ENCODE measurements at places on chromosomes 5 and 9. TPM values are rescaled to one million over a fixed set of nuclear protein-coding genes. Genes with fewer than 3 reads are reported as not detected.

- no peak for DNase-seq
These were observed 56.5 kb upstream of the ANGPTL2 start for GRCh38 chr9:127178686-127179632.

TLX3 gene
- total RNA-seq = not detected

CDHR2 gene
- total RNA-seq = under 0.01 TPM

EIF4EBP3 gene
- total RNA-seq = 0.37 TPM

RNF14 gene
- 75.7 TPM for total RNA-seq

CAST gene
- 204 TPM for total RNA-seq

DNA sequence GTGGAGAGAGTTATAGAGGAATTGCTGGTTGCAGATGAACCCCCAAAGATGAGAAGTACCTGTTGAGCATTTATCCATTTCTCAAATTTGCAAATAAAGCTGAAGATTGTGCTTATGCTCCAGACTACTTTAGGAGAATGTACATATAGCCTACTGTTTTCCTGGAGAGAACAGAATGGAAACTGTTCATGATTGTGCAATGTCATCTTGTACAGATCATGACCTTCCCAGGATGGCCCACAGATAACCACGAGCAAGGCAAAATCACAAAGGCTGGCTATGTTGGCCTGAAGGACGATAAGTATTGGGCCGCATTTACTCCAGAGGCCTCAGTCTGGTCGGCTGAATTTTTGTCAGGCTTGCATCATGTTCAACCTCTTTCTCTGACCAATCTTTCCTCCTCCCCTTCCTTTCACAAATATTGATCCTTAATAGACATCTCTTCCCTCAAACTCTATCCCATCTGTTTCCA is 28.5 kb upstream of the RICTOR start:
- DNase-seq = no peak

DNA sequence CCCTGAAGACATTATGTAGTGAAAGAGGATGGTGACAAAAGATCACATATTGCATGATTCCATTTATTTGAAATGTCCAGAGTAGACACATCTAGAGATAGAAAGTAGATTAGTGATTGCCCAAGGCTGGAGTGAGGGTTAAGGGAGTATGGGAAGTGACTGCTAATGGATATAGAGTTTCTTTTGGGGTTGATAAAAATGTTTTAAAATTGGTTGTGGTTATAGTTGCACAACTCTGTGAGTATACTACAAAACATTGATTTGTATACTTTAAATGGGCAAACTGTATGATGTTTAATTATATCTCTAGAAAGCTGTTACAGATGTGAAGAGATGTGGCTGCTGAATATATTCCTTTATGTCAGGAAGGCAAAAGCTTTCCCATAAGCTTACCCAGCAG is 202.8 kb downstream of the CCDC171 start:
- DNase-seq = no peak

DNA sequence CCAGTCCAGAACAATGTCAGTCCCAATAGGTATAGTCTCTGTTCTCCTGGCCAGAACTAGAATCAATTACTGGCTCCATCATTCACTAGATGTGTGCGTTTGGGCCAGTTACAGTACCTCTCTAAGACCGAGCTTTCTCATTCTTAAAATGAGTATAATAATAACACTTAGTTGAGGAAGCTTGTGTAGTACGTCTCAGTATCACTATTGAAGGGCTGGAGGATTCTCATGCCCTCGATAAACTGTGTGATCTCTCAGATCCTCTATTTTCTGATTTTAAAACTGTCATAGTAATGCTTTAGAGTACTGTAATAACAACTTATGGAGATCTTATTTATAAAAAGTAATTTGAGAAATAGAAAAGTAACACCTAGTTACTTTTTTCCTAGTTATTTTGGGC is 50.7 kb downstream of the CDKN2A start:
- DNase-seq = no peak

DNA sequence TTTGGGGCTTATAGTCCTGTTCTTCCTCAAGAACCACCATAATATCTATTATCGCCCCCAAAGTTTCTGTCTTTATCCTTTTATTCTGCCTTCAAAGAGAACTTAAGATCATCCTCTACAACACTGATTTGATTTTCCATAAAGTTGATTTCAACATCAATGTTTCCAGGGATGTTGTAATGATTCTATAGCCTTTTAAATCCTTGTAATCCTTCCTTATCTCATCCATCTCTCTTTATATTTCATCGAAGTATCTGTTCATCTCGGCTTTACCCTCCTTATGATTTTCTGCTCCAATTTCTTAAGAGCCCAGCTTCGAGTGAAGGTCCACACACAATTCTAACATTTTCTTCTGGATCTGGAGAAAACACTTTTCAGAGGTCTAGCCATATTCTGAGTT is 218.4 kb downstream of the CDK5RAP2 start:
- DNase-seq = no peak

MYORG gene
- 8.0 TPM for total RNA-seq

NCBP1 gene
- 53.7 TPM for total RNA-seq

DNA sequence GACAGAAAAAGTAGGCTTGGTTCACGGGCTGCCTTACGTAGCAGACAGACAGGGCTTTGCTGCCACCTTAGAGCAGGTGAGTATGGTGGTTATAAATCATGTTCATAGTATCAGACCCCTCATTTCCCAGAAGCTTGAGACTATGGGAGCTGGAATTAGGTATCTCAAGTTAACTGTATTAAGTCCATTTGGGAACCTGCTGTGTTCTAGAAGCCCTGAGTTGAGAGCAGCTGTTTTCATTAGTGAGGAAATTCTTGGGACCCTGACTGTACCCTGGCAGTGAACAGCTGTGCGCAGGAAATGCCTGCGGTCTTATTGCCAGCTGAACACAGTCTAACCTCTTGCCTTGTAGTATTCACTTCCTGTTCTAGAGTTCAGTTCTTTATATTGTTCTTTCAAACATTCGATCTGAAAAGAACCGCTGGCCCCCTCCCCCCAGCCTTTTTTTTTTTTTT is 29.8 kb downstream of the UGCG start:
- peak; percentile 96 for DNase-seq

DNA sequence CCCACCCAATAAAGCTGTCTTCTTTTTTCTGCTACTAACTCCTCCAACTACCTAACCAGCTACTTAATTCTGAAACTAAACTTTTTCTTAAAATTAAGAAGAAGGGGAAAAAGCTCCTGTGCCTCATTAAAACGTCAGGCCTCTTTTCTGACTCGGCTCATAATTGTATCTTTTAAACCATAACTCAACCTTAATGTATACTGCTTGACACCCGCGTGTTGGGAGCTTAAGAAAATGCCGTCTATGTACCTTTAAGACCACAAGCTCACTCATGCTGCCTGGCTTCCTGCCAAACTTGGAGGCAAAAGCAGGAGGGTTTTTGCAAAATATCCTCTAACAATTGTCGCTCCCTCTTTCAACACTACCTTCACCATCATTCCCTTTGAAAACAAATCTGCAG is 5.0 kb downstream of the EBF1 start:
- peak; percentile 76 for DNase-seq

CCL27 gene
- not detected for total RNA-seq

HMCN2 gene
- 1.0 TPM for total RNA-seq

DNA sequence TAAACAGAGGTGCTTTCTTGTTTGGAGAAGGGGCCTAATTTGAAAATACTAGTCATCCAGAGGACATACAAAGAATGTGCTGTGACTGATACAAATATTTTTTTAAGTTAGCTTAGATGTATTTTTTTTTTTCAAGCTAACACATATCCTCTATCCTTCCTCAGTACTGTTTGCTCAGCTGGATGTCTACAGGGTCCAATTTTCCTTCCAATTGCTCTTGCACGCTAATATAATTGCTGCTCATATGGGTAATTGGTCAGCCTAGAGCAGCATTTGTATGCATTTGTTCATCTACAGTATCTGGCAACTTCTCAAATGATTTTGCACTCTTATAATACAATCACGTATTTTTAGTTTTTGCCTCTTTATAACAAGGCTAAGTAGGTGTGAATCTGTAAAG is 84.7 kb downstream of the ZDHHC21 start:
- peak; percentile 21 for DNase-seq

All from dermis blood vessel endothelial cell (primary cell).